ENCODE measurements at places on chromosomes 3 and 15.

DNA sequence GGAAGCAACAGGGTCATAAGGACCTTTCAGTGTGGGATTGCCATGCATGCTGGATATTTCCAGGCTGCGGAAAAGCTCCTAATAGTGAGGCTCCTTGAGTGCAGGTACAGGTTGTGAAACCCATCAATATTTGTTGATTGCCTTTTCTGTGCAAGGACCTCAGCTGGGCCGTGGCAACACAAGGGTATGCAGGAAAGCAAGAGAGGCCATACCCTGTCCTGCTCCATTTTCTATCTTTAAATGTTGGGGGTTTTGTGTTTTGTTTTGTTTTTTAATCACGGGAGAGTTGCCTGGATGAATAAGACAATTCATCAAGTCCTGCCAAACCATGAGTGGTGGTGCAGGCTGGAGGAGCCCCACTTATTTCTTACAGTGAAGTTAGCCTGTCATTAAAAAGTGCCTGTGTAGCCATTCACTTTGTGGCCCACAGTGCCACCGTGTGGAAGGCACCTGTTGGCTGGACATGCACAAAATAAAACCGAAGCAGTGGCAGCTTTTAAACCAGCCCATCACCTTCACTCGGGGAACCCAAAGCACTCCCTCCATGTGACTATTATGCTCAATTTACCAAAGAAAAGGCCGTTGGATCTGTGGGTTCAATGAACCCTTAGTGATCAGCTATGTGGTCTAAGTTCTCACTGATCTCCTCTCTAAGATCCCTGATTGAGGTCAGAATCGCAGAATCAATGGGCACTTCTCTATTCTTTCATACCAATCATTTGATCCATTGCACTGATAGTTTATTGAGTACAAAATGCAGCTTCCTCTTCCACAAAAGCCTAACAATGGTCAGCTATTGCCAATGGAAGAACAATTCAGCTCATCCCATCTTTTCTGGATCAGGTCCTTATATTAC lies 42.2 kb downstream of the CLDN18 start:
- DNase-seq: no peak

DNA sequence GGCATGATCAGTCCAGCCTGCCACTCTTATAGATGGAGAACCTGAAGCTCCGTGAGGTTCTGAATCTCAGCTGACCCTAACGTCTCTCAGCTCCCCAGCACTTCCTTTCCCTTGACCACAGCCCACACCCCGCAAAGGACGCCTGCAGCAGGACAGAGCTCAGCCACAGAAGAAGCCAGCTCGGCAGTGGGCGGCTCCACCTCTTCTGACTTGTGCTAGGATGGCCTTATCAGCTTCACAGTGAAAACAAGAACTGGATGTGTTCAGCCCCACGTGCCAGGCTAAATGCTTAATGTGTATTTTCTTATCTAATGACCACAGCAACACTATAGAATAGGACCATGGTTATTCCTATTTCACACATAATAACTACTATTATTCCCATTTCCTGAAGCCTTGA lies 127.6 kb downstream of the ARNT2 start:
- DNase-seq: no peak

DNA sequence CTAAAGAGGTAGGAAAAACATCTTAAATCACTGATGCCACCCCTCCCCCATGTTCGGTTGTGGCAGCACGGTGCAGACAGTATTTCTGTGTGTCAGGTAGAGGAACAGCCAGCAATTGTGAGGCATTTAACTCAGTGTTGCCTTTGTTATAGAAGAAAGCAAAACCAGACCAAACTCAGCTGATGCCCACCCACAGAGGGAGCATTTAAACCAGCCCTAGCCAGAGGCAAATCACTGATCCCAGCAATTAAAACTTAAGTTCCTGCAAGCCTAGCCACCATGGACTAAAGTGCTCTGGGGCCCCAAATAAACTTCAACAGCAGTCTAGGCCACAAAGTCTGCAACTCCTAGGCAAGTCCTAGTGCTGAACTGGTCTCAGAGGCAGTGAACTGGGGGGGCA lies 94.5 kb downstream of the CFAP20DC start:
- DNase-seq: no peak

- no peak for DNase-seq
These were observed 18.7 kb downstream of the THRB start for GRCh38 chr3:24475925-24476324.

DNA sequence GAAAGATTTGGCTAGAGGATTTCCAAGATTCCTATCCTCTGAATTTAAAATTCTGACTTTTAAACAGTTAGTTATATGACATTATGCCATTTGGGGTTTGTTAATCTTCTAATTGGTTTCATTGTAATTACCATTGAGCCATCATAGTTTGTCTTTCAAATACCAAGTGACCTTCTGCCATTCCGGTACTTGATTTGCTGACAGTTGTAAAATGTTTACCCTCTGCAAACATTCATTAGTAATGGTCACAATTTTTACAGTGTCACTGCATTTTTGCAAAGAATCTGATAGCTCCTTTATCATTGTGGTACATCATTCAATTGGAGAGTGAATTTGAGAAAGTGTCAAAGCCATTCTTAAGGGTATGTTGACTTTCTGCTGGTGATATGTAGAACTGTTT lies 645.0 kb upstream of the TBL1XR1 start:
- DNase-seq: no peak

DNA sequence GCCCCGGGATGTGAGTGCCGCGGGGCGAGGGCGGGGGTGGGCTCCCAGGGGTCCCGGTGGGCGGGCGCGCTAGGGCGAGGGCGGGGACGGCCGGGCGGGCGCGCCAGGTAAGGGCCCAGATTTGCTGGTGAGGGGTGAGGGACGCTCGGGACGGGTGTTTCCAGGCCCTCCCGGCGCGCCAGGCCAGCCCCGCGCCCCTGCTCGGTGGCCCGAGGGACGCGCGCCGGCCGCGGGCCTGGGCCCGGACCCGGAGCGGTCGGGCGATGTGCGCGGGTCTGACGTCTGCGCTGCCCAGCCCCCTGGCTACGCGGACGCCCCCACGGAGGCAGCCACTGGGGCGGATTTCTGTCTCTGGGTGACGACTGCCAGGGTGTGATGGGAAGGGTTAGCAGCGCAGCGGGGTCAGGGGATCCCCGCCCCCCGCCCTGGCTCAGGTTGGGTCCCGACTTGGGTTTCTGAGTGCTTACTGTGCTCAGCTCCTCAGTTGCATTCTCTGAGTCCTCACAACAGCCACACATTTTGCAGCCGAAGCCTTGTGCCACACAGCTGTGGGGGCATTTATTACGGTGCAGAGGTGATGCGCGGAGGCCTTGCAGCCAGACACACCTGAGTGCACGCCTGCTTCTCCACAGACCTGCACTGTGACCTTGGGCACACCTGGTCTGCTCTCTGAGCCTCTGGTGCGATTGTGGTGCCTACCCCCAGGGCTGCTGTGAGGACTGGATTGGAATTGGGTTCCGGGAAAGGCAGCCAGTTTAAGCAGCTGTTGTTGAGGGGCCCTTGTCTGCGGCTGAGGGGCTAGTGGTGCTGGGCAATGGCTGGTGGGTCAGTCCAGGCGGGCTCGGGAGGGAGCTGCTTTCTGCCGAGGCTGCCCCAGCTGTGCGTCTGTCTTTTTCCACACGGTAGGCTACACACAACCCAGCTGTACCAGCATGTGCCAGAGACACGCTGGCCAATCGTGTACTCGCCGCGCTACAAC lies 523 bp downstream of the HDAC11 start:
- DNase-seq: no peak

GRCh38 chr3:171390051-171390941 lies 69.9 kb downstream of the TNIK start:
- no peak for DNase-seq

GRCh38 chr15:88191812-88192165 lies 64.8 kb downstream of the NTRK3 start:
- DNase-seq: no peak

DNA sequence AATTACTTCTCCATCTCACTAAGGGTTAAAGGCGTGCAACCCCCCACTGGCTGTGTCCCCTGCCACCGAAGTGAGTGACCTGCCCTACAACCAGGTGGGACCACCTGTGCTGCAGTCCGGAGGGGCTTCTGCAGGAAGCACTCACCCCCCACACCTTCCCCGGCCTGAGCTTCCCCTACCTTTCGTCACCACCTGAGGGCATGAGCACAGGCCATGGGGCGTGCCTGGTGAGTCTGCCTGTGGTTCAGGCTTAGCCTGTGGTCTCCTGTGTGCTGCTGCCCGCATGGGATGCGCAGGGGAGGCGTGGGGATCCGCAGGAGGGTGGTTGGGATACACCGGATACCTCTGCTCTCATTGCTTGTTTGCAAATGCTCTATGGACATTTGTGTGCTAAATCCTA lies 46.0 kb downstream of the KLHL25 start:
- DNase-seq: no peak

- no peak for DNase-seq
These were observed 3.2 kb downstream of the CD276 start for GRCh38 chr15:73687351-73687750.

- no peak for DNase-seq
These were observed 169.6 kb downstream of the EDEM1 start for GRCh38 chr3:5357089-5357488.

- DNase-seq: no peak
These were observed 84.4 kb upstream of the NR2F2 start for GRCh38 chr15:96246057-96246456.

DNA sequence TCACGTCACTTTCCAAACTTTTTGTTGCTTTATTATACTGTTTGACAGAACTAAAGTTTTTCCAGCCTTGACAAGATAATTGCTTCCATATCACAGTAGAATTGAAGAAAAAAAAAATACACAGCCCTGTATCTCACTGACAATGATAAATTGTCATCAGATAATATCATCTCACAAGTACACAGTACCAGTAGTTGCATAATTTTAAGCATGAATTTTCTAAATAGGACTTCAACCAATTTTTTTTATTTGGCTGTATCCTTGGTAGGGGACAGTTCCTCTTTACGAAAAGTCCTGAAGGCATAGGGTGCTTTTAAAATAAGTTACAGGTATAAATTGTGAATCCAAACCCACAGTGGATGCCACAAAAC lies 230.7 kb downstream of the ATP8B4 start:
- peak; percentile 21 for DNase-seq

DNA sequence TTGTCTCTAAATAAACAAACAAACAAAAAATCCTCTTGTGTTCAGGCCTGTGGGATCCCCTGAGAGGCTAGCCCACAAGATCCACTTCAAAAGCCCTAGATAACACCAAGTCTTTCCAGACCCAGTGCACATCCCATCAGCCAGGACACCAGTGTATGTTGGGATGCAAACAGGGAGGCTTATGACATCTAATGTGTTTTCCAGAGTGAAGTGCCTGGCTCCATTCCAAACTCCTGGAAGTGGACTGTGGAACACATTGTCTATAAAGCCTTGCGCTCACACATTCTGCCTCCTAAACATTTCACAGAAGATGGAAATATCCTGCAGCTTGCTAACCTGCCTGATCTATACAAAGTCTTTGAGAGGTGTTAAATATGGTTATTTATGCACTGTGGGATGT lies 57.0 kb downstream of the MLH1 start:
- no peak for DNase-seq

- no peak for DNase-seq
These were observed 106.3 kb downstream of the CHDH start for GRCh38 chr3:53739966-53740365.

DNA sequence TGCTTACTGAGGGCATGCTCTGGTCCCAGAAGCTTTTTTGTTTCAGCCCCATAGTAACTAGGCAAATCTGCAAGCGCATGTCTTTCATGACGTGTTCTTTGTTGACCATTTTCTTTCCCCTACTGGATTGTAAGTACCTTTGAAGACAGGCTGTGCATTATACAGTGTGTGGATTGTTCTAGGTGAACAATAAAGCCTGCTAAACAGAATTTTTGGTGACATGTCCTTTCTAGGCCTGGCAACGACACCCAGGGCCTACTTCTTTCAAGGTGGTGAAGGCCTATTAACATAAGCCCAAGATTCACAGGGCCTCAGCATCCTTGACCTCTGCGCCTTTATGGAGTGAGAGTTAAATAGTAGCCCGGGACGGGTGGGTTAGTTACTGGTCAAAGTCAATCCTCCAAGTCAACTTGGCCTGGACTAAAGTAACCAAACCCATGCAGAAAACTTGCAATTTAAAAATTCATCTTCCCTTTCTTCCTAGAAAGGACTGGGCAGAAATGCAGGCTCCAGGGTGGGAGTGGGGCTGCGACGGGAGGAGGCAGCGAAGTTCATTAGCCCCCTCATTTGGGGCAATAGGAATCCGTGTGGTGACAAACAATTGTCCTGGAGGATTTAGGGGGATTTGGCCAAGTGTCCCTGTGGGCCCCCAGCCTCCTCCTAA lies 37.6 kb upstream of the TRIM71 start:
- DNase-seq: no peak

DNA sequence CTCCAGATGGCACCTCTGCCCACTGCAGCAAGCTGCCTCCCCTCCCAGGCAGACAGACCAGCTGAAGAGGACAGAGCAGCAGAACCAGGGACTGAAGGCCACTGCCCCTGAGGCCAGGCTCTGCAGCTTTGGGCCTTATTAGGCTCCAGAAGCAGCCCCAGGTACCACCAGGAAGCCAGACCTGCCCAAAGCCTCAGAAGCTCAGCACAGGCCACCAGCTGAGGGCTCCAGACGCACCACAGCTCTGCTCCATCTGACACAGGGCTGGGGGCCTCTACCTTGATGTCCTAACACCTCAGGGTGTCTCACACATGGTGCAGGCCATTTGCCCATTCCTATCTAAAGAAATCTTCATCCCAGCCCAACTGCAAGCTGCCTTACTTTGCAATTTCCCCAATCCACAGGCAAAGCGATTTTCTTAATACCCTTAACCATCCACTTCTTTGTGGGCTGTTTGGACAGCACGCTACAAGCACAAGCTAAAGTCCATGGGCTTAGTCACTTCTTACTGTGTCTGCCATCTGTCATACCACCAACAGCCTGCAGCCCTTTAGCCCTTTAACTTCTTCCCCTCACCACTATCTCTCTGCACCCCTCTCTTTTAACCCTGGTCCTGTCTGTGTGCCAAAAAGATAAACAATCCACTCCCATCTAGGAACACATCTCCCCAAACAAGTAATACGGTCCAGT lies 112.1 kb downstream of the IQSEC1 start:
- no peak for DNase-seq

- DNase-seq: no peak
These were observed 33.2 kb downstream of the NR2F2 start for GRCh38 chr15:96363707-96364106.

GRCh38 chr3:134881305-134881704 lies 86.2 kb downstream of the EPHB1 start:
- DNase-seq: no peak

All from fibroblast of skin of left biceps (primary cell).